ENCODE measurements at places on chromosomes 13 and 19.

- no peak for DNase-seq
These were observed 23.4 kb upstream of the ZNF561 start for GRCh38 chr19:9644472-9644871.

- DNase-seq = no peak
These were observed 139.1 kb upstream of the TRPC4 start for GRCh38 chr13:38008636-38009035.

DNA sequence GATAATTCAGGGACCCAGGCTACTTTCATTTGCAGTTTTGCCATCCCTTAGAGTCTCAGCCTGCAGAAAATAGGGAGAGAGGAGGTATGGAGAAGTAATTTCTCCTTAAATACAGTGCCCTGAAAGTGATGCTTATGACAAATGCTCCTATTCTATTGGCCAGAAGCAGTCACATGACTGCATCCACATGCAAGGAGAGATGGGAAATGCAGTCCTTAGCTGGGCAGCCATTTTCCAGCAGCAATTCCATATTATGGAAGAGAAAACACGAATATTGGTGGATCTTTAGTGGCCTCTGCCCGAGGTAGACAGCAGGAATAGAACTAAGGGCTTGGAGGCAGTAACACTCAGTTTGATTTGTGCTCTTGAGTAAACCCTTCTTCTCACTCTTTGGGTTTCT is 39.4 kb downstream of the VAV1 start:
- DNase-seq = no peak

DNA sequence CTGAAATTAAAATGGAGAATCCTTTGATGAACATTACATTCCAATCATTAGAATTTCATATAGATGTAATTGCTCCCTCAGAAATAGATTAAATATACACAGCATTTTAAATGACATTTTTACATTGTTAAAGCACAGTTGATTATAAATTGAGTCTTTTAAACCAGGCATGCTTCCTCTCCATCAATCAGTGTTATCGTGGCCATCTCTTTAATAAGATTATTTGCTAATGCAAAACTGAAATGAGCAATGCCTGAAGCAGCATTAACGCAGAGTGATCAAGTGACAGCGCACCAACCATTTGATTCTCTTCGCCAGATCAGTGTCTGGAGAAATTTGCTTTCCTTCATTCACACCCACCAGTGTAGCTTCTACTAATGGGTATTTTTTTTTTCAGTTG is 259.8 kb downstream of the OXGR1 start:
- DNase-seq = no peak

DNA sequence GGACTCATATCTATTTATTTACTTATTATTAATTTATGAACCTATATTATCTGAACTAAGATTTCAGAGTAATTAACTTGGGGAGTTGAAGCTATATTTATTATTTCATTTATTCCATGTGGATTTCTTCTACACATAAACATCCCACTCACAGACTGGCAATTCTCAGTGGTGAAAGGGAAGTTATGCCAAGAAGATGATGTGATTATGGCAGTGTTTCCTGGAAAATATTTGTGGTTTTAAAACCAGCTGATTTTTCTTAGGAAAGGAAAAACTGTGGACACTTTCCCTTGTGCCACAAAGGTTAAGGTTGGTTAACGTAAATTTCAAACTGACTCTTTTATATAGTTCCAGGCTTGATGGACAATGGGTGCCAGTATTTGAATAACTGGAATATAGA is 513.1 kb downstream of the SLITRK6 start:
- no peak for DNase-seq

- no peak for DNase-seq
These were observed 214.3 kb downstream of the FOXO1 start for GRCh38 chr13:40452038-40452666.

GRCh38 chr13:39737047-39737446 is 81.6 kb downstream of the COG6 start:
- no peak for DNase-seq

GRCh38 chr13:78770601-78771000 is 111.6 kb upstream of the OBI1 start:
- DNase-seq = no peak
